ENCODE measurements at places on chromosomes 12 and 14. TPM values are rescaled to one million over a fixed set of nuclear protein-coding genes. Genes with fewer than 3 reads are reported as not detected.

DNA sequence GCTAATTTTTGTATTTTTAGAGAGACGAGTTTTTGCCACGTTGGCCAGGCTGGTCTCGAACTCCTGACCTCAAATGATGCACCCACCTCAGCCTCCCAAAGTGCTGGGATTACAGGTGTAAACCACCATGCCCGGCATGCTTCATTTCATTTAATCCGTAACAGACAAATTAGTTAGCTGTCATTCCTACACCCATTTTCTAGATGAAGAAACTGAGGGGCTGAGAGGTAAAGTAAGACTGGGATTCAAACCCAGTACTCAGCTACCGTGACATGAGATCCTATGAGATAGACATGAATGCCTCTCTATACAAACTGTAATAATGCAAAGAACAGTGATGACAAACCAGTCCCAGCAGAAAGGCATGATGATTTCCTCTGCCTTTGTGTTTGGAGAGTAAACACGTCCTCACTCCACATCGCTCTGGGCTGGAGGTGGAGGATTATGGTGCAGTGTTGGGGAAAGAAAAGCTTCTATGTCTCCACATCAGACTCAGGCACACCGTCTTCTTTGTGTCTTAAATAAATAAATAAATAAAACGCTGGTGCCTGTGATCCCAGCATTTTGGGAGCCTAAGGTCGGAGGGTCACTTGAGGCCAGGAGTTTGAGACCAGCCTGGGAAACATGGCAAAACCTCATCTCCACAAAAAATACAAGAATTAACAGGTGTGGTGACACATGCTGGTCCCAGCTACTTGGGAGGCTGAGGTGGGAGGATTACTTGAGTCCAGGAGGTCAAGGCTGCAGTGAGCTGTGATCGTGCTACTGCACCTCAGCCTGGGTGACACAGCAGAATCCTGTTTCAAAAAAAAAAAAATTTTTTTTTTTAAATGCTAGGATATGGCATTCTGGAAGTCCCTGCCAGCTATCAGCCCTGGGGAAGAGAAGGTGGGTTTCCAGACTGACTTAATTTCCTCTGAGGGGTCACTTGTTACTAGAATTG lies 10.5 kb downstream of the VSX2 start:
- H3K4me1 ChIP-seq = no peaks in the 10 kb centered on the region
- H3K27me3 ChIP-seq = no peaks in the 10 kb centered on the region
- no peak for DNase-seq
- no peak overlapping the region for H3K27ac ChIP-seq

TBC1D30 gene
- total RNA-seq = 8.9 TPM

GRCh38 chr12:28794211-28794610 lies 354.9 kb upstream of the FAR2 start:
- no peak for DNase-seq
- H3K27me3 ChIP-seq = no peaks in the 10 kb centered on the region
- H3K36me3 ChIP-seq = no peaks in the 10 kb centered on the region
- H3K27ac ChIP-seq = no peak overlapping the region
- H3K4me1 ChIP-seq = no peaks in the 10 kb centered on the region

DNA sequence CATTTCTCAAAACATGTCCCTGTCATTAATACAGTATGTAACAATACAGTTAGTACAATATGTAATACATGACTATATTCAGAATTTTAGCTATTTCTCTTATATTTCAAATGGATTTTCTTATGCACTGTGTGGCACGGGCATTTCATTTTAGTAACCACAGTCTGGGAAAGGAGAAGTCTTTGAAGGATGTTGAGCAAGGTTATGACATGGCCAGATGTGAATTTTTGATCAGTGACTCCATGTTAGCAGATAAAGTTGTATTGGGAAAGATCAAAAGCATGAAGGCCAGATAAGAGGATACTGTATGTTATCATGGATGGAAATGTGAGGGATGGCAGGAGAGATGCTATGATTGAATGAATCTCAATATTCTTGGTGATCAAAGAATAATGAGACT lies 285.2 kb downstream of the NAV3 start:
- no peaks in the 10 kb centered on the region for H3K27me3 ChIP-seq
- H3K4me3 ChIP-seq = no peak overlapping the region
- no peaks in the 10 kb centered on the region for H3K4me1 ChIP-seq

DNA sequence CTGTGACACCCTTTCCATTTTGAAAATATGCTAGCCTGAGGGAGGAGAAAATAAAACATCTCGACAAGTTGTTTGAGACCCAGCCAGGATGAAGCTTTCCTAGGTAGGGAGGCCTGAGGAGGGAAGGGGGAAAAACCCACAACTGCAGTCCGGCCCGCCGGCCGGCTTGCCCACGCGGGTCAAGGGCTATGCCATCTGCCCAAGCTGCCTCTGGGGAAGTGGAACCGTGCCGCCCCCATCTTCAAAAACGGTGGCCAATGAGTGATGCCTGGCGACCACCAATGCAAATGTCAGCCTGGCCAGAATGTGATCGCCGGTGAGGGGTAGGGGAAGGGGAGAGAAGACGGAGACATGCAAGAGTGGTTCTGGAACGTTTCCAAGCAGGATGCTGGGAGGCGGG lies 263.5 kb upstream of the ALG10B start:
- peak overlapping the region; percentile 57 for H3K4me3 ChIP-seq
- no peak for DNase-seq
- no peaks in the 10 kb centered on the region for H3K4me1 ChIP-seq
- H3K27ac ChIP-seq = no peak overlapping the region
- no peaks in the 10 kb centered on the region for H3K27me3 ChIP-seq
- no peaks in the 10 kb centered on the region for H3K36me3 ChIP-seq

ADCY6 gene
- total RNA-seq = 24.1 TPM

PPP2R5C gene
- total RNA-seq = 80.3 TPM

GRCh38 chr12:66061557-66062289 lies 68.8 kb downstream of the LLPH start:
- H3K4me1 ChIP-seq = no peaks in the 10 kb centered on the region
- H3K36me3 ChIP-seq = no peaks in the 10 kb centered on the region
- H3K4me3 ChIP-seq = no peak overlapping the region
- no peak for DNase-seq

DNA sequence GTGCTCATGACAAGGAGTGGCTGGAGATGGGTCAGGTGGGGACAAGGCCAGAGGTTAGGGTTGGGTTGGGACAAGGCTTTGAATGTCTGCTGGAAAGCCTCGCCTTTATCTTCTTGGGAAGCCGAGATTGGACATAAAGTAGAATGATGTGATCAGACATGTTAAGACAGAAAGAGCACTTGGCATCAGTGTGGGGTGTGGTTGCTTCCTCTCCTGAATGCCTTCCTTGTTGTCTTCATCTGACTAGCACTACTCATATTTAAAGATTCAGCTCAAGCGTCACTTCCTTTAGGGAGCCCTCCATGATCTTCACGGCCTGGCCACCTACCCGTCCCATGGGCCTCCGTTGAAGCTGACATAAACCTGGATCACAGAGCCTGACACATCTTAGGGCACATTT lies 14.8 kb upstream of the C12orf75 start:
- H3K4me3 ChIP-seq = no peak overlapping the region
- no peaks in the 10 kb centered on the region for H3K27me3 ChIP-seq
- H3K27ac ChIP-seq = no peak overlapping the region
- no peak for DNase-seq

- H3K27ac ChIP-seq = no peak overlapping the region
- H3K36me3 ChIP-seq = no peaks in the 10 kb centered on the region
- no peak overlapping the region for H3K4me3 ChIP-seq
- H3K27me3 ChIP-seq = no peaks in the 10 kb centered on the region
- DNase-seq = no peak
- H3K4me1 ChIP-seq = no peaks in the 10 kb centered on the region
These were observed 52.5 kb upstream of the RESF1 start for GRCh38 chr12:31906557-31907301.

- H3K4me1 ChIP-seq = no peaks in the 10 kb centered on the region
- H3K27ac ChIP-seq = no peak overlapping the region
- DNase-seq = no peak
- H3K27me3 ChIP-seq = no peaks in the 10 kb centered on the region
- H3K36me3 ChIP-seq = no peaks in the 10 kb centered on the region
These were observed 44.4 kb downstream of the BICD1 start for GRCh38 chr12:32151086-32151485.

- H3K36me3 ChIP-seq = no peaks in the 10 kb centered on the region
- H3K27me3 ChIP-seq = no peaks in the 10 kb centered on the region
- H3K27ac ChIP-seq = peak overlapping the region; percentile 63
- peak overlapping the region; percentile 70 for H3K4me3 ChIP-seq
- H3K4me1 ChIP-seq = peaks cover 36% of the 10 kb centered on the region
- DNase-seq = no peak
These were observed 1.1 kb downstream of the CLMN start for GRCh38 chr14:95318399-95319311.

- H3K27me3 ChIP-seq = no peaks in the 10 kb centered on the region
- peak overlapping the region; percentile 53 for H3K4me3 ChIP-seq
- H3K36me3 ChIP-seq = no peaks in the 10 kb centered on the region
- no peak overlapping the region for H3K27ac ChIP-seq
- no peak for DNase-seq
These were observed 2.2 kb upstream of the NFATC4 start for GRCh38 chr14:24365600-24366412.
